ENCODE measurements at places on chromosomes 1 and 21.

- no peak for DNase-seq
Measured at GRCh38 chr1:26705788-26706311, 10.0 kb downstream of the ARID1A start.

DNA sequence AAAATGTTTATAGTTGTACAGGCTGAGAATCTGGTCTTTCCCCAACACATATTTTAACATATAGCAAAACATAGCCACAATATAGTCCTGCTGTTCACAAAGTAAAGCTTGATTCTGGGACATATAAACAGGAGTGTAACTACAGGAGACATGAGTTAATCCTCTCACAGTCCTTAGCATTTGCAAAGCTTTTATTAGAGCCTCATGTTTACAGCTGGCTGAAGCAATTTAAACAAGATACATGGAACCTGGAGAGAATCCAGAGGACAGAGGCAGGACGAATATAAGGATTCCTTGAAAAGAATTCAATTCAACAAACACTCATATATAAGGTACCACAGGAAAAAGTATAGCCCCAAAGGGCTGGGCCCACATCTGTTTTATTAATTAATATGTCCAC, 163.4 kb downstream of the ADGRL4 start:
- DNase-seq: no peak

- no peak for DNase-seq
Measured at GRCh38 chr1:2561898-2562895, 6.0 kb downstream of the TNFRSF14 start.

DNA sequence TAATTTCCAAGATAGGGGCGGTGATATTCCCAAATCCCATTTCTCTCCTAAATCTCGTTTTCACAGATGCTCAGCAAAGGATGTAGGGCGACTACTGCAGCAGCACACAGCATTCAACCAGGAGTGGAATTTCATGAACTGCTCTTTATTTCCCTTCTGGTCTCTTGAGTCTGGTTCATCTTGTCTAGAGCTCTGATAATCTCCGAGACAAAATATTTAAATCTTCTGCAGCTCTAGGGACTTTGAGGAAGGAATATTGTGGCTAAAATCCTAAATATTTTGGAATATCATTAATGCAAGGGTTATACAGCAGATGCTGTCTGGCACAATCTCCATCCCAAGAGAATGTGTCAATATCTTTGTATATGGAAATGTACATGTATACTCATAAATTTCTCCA, 45.4 kb downstream of the KIF26B start:
- DNase-seq: no peak

GRCh38 chr1:25651036-25651640, 34.5 kb downstream of the MAN1C1 start:
- DNase-seq: no peak

DNA sequence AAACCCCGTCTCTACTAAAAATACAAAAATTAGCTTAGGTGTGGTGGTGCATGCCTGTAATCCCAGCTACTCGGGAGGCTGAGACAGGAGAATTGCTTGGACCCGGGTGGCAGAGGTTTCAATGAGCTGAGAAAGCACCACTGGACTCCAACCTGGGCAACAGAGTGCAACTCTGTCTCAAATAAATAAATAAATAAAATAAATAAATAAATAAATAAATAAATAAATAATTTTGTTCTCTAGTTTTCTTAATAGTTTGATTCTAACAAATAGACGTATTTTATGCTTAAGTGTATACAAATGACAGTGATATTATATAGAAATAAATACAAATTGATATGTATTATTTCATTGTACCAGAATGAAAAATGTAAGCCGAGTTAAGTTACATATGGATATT, 339.9 kb upstream of the OLFM3 start:
- no peak for DNase-seq

DNA sequence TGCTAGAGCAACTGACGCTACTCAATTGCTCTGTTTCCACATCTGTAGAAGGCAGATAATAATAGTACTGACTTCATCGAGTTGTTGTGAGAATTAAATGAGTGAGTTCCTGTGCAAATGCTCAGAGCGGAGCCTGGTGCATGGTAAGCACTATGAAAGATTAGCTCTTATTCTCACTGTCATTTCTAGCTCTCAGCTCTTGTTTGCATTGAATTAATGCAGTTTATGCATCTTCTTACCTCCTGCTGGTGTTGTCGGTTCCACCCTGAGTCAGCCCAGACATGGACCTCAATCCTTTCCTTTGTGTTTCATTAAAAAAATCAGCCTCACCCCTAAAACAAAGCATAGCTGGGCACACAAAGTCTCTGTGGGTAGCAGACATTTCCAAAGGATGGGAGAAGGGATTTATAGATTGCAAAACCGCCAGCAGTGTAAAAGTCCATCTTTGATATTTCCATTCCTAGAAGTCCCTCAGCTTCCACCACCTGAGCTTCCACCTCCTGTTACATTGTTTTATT, 254.4 kb upstream of the CSF3R start:
- no peak for DNase-seq

GRCh38 chr1:204462229-204462561, 32.4 kb downstream of the PIK3C2B start:
- DNase-seq: no peak

DNA sequence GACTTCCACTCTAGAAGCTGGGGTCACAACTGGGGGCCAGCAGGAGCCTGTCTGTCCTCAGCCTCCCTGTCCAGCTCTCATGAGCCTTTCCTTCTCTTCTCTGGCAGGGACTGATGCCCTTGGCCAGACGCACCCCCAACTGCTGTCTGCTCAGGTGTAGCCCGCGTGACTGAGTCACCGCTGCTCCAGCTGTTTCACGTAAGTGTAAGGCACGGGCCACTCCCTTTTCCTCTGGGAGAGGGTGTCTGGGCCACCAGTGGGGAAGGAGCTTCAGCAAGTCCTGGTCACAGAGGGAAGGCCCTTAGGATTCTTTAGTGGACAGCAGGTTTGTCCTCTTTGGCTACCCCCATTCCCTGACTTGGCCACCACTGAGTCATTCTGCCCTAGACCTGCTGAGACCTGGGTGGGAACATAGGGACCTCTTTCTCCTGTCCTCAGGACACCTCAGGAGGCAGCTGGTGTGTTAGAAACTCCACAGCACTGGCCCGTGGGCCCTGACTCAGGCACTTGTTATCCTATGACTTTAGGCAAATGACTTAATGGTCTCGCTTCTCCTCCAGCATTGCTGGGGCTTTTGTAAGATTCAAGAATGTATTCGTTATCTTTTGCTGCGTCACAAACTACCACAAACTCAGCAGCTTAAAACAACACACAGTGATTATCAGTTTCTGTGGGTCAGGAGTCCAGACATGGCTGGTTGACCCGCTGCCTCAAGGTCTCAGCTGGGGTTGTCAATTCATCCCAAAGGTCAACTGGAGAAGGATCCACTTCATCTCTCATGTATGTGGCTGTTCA, 64.8 kb downstream of the FAM163A start:
- no peak for DNase-seq

DNA sequence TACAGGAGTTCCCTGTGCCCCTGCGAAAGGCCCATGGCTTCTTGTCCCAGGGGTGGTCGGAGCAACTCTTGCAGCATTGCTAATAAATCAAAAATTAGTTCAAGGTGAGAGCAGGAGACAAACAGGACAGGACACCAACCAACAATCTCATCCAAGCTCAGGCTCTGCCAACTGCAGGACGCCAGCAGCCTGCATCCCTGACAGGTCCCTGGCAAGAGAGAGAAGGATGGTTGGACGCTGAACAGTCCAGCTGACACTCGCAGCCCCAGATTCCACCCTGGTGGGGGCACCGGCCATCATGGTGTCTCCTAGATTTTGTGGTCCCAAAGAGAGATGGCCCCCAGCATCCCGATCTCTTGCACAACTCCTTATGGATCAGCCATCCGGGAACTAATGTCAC, 142.1 kb upstream of the VAMP3 start:
- no peak for DNase-seq

DNA sequence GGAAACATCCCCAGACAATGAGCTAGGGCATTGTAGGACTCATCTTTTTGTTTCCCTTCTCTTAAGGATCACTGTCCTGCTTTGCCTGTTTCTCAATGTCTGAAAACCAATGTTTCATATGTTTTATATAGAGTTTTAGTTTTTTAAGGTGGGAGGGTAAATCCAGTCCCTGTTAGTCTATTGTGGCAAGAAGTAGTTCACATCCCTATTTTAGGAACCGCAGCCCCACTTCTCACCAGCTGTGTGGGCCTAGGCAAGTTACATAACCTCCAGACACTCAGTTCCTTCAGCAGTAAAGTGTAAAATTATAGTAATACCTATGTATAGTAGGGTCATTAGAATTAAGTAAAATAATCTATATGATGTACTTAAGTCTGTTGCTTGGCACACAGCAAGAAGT, 105.8 kb upstream of the WLS start:
- no peak for DNase-seq

DNA sequence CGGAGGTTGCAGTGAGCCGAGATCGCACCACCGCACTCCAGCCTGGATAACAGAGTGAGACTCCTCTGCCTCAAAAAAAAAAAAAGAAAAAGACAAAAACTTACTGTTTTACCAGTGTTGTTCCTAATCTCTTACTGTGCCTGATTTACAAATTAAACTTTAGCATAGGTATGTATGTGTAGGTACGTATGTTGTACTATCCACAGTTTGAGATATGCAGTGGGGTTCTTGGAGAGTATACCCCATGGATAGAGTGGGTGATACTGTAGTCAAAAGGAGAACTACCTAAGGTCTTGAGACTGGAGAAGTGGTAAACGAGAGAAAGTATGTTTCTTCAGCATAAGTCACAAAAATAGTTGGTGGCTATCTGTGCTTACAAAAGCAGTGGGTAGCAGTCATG, 38.6 kb downstream of the RNF11 start:
- no peak for DNase-seq

- DNase-seq: no peak
Measured at GRCh38 chr1:31261916-31262315, 22.2 kb upstream of the NKAIN1 start.

GRCh38 chr1:24108334-24109165, 3.4 kb downstream of the MYOM3 start:
- no peak for DNase-seq

All from NCI-H187 treated with DMSO at 0.1 percent for 48 hours (cell line).